BE2C (cell line): ENCODE measurements at places on chromosomes 11 and 22.

GRCh38 chr11:2924381-2924780, 4.8 kb downstream of the PHLDA2 start:
- DNase-seq, result peak; percentile 49

DNA sequence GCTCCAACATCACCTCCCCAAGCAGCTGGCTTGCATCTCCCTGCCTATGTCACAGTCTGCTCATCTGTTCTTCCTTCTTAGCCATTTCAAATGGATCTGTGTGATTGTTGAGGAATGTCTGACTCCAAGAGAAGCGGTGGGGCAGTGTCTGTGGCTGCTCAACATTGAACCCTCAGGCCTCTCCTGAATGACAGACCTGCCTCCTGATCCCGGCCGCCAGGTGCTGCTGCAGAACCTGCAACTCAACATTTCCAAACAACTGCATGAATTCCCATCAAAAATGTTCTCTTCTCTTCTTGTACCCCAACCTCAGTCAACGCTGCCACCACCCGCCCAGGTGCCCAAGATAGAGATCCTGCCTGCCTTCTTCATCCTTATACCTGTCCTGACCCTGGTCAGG, 132.5 kb downstream of the FBXO7 start:
- DNase-seq, result no peak

DNA sequence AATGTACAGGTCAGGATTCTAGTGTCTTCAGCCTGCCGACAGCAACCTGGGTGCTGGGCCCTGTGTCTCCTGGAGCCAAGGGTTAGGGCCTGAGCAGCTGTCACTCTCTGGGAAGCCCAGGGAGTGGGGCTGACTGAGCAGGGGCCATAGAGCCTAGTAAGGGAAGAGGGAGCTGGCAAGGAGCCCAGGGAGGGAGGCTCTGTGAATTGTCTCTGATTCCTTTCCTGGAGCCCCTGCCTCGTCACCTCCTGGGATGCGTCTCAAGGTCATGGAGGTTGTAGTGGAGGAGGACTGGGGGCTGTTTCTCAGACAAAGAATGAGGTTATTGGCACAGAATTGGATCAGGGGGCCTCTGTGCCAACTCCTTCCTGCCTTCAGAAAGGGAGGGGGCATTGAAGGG, 11.8 kb downstream of the SOX10 start:
- DNase-seq, result peak; percentile 75

GRCh38 chr11:26878959-26879581, 114.8 kb upstream of the FIBIN start:
- no peak for DNase-seq

DNA sequence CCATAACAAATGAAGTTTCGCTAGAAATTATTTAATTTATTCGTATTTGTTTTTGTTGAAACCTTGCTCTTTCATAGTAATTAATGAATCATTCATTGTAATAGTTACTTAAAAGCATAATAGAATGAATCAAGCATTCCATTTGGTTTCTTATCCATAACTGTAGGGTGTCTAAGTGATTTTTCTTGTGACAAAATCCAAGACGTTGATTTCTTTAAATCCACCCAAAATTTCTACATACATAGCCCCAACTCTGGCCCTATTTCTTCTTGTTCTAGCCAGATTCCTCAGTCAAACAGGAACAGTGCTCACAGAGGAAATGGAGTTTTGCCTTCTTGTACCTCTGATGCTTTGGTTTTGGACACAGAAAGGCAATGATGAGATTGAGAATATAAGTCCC, 25.5 kb downstream of the UBASH3B start:
- DNase-seq, result no peak
